ENCODE measurements at places on chromosomes 12 and 14.

GRCh38 chr12:4830556-4831210 is 79.0 kb upstream of the KCNA1 start:
- no peak for DNase-seq

DNA sequence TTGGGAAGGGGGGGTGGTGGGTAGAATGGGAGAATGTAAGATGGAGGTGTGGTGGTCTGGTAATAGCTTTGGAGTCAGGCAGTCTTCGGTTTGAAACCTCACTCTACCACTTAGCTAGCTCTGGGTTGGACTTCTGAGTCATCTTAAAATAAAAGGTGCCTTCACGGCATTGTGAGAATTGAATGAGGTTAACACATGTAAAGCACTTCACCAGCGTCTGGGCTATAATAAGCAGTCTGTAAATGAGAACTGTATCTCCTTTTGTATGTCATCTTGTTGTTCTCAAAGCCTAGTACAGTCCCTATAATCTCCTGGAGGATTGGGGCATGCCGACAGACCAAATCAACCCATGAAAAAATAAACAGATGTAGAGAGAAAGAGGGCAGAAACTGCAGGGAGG is 11.2 kb downstream of the C2CD5 start:
- DNase-seq = no peak

- DNase-seq = no peak
Measured at GRCh38 chr12:20807192-20808080, 3.1 kb upstream of the SLCO1B3 start.

- DNase-seq = no peak
Measured at GRCh38 chr12:89919241-89919906, 210.7 kb upstream of the ATP2B1 start.

DNA sequence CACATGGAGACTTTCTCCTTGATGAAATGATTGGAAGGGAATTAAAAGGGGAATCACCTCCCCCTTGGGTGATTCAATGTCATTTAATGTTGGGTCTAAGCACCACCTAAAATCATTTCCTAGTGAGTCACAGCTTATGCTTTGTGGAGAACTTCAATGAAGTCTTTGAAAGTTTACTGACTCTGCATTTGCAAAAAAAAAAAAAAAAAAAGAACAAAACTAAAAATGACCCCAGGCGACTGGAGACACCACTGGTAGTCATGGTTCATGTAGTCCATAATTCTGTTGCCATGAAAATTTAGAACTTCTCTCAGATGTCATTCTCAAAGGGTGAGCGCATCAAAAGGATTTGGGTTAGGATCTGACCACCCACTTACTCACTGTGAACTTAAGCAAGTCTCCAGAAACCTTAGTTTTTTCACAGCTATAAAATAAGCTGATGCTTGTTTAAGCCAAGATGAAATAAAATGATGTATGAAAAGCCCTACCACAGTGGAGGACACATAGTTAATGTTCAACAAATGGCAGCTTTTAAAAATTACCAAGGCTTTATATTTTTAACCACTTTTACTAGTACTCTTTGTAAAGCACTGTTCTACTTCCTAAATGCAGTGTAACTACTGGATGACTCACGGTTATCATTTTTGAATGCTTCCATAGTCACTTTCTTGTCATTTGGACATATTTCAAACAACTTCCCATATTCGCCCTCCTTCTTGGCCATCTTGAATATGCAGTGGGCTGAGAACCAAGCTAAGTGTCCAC is 18.1 kb upstream of the KSR2 start:
- peak; percentile 82 for DNase-seq

DNA sequence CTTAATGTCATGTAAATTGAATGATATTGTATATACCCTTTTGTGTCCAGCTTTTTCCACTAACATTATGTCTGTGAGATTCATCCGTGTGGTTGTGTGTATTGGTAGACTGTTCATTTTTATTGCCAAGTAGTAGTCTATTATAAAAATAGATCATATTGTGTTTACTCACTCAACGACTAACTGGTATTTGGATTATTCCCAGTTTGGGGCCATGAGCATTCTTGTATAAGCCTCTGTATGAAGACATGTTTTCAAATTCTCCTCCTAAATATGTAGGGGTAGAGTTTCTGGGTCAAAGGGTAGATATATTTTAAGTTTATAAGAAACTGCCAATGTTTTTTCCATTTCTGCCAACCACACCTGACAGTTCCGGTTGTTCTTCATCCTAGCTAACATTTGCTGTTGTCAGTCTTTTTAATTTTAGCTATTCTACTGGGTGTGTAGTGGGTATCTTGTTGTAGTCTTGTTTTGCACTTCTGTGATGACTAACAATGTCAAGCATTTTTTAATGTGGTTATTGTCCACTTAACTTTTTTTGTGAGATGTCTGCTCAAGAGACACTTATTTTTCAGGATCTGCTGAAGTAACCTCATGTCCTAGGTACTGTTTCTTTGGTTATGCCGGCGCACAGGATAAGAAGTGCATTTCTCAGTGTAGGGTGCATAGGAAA is 93.2 kb downstream of the DACT1 start:
- peak; percentile 58 for DNase-seq

GRCh38 chr14:102949801-102950451 is 27.5 kb downstream of the AMN start:
- DNase-seq = no peak

All from HCEC 1CT (cell line).